ENCODE measurements at places on chromosomes 6 and 20.

GRCh38 chr6:107665382-107665781 is 158.7 kb downstream of the SCML4 start:
- no peak for DNase-seq

- DNase-seq: no peak
Observed at GRCh38 chr6:44311304-44311703, 1.8 kb downstream of the AARS2 start.

GRCh38 chr6:31922942-31923341 is 4.6 kb upstream of the C2 start:
- DNase-seq: no peak

- DNase-seq: peak; percentile 3
Observed at GRCh38 chr6:140193269-140193668, 818.8 kb upstream of the CITED2 start.

GRCh38 chr6:90538278-90539046 is 48.4 kb downstream of the MAP3K7 start:
- no peak for DNase-seq
